ENCODE measurements at places on chromosomes 7 and 10.

- no peak for DNase-seq
These were observed 73.2 kb downstream of the SRI start for GRCh38 chr7:88146616-88147015.

- no peak for DNase-seq
These were observed 203.2 kb downstream of the AHR start for GRCh38 chr7:17501441-17502212.

DNA sequence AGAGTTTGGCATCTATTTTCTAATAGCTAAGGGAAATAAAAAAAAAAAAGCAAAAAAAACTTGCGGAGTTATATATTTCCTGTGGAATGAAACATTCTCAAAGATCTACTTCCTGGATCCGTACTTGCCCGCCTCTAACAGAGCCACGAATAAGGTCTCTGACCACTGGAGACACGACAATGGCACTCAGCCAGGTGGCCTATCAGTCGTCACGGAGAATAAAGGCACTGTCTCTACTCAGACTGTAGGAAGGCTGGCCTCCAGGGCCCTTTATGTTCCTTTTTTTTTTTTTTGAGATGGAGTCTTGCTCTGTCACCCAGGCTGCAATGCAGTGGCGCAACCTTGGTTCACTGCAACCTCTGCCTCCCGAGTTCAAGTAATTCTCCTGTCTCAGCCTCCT is 58.7 kb downstream of the RGS10 start:
- no peak for DNase-seq

GRCh38 chr7:116672596-116673456 is 830 bp downstream of the MET start:
- no peak for DNase-seq

GRCh38 chr10:88226071-88226659 is 357.0 kb downstream of the RNLS start:
- DNase-seq: no peak

- DNase-seq: no peak
These were observed 358.4 kb downstream of the KCNMA1 start for GRCh38 chr10:77279207-77279606.

GRCh38 chr7:101813402-101814019 is 3.9 kb upstream of the CUX1 start:
- DNase-seq: no peak

DNA sequence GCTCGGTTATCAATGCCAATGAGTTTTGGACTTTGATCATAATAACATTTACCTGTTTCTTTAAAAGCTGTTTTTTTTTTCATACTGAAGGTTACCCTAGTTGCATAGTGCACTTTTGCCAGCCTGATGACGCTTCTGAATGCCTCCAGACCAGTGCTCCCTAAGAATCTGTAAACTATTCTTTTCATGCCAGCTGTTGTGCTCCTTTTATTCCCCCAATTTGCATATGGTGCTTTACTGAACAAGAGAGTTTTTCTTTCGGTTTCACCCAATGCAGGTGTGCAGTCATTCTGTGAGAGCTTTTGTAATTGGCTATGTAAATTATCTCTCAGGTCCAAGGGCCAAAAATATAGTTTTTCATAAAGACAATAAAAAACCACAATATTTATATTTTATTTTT is 48.1 kb upstream of the GLCCI1 start:
- DNase-seq: no peak

DNA sequence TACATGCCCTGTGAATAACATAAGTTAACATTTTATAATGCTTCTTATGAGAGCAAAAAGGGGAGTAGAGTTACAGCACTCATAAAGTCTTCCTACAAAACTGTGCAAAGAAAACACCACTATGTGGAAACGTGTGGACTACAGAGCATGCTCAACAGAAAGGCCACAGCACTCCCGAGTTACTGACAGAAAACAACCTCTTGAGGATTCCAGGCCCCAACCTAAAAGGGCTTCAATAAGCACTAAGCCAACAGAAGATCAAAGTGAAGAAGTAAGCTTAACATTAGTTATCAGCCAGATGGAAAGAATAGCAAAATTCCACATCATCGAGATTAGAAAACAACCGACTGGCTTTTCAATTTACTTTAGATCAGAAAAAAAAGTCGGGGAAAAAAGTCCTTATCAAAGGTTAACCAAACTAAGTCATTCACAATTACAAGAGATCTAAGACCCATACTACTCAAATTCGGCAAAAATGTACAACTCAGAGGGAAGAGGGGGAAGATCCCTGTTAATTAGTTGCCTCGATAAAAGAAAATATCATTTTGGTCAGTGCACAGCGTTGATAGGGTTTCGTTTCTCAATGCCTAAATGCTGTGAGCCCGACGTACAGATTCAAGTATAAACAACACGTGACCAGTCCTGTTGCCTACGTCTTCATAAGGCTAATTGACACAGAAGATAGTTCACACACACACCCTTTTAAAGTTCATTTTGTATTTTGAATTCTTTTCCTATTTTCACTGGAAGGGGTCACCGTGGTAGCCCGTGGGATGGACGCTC is 1.4 kb downstream of the KBTBD2 start:
- peak; percentile 30 for DNase-seq

- no peak for DNase-seq
These were observed 163.0 kb upstream of the PPP1R3A start for GRCh38 chr7:114081606-114082425.

- no peak for DNase-seq
These were observed 257.6 kb downstream of the MAD1L1 start for GRCh38 chr7:1975179-1975578.

GRCh38 chr10:86681047-86681446 is 12.7 kb downstream of the LDB3 start:
- peak; percentile 77 for DNase-seq

- DNase-seq: no peak
These were observed 112.7 kb upstream of the BMPER start for GRCh38 chr7:33792547-33793105.

- DNase-seq: no peak
These were observed 3.6 kb downstream of the WDR86 start for GRCh38 chr7:151406051-151406875.

- DNase-seq: no peak
These were observed 122.6 kb downstream of the MICU1 start for GRCh38 chr10:72503241-72503640.

- no peak for DNase-seq
These were observed 1.1 kb downstream of the REEP3 start for GRCh38 chr10:63522277-63522687.

GRCh38 chr10:102869258-102870198 is at the start of gene AS3MT:
TSS of gene AS3MT (plus strand) at chr10:102869470. CDS start at chr10:102869593, 123 bp downstream.
- peak; percentile 15 for DNase-seq

GRCh38 chr10:129894698-129895097 is 69.4 kb downstream of the EBF3 start:
- DNase-seq: no peak

DNA sequence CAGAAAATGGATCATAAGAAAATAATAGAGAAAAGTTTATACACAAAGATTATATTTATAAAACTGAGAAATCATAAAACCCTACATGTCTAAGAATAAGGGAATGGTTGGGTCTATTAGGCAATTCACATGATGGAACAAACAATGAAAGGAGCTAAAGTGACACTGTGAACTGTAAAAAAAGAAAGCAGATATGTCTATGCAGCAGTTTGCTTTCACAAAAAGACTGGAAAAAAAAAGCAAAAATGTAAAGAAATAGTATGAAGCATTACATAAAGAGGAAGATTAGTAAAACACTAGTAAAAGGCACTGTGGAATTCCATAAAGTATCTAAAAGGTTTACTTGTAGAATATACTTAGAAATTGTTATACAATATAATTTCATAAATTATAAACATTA is 95.9 kb downstream of the HBP1 start:
- no peak for DNase-seq
